ENCODE measurements at places on chromosomes 12 and 14.

- DNase-seq = no peak
Observed at GRCh38 chr14:75519826-75520728, 2.2 kb upstream of the BATF start.

- no peak for DNase-seq
Observed at GRCh38 chr12:104309446-104309993, 6.0 kb downstream of the EID3 start.

DNA sequence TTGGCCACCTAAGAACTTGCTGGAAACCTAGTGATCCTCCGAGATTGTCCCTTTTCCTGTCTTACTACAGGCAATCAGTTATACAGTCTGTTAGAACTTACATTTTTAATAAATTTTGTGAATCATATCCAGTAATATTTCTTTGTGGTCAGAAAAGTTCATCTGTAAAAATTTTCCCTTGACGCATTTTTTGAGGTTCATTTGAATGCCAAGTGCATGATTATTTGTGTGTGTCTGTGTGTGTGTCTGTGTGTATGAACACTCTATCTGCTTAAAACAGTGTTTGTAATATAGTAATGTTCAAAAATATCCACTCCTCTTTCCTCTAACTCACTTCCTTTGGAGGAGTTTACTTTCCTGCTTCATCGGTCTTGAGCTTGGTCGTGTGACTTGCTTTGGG lies 468.7 kb upstream of the FLRT2 start:
- no peak for DNase-seq

DNA sequence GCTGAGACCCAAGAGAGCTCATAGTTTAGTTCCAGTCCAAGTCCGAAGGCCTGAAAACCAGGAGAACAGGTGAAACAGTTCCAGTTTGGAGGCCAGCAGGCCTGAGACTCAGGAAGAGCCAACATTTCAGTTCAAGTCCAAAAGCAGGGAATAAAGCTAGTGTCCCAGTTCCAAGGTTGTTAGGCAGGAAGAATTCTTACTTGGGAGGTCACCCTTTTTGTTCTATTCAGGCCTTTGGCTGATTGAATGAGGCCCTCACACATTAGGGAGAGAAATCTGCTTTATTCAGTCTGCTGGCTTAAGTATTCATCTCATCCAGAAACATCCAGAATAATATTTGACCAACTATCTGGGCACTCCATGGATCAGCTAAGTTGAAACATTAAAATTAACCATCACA lies 294.6 kb downstream of the PCNX1 start:
- DNase-seq = no peak

- DNase-seq = no peak
Observed at GRCh38 chr12:46981622-46982021, 97.8 kb upstream of the PCED1B start.

GRCh38 chr12:100266585-100266834 lies 369 bp downstream of the DEPDC4 start:
- no peak for DNase-seq

- DNase-seq = no peak
Observed at GRCh38 chr12:76631741-76632140, 72.2 kb upstream of the OSBPL8 start.

GRCh38 chr12:121577443-121578180 lies 3.2 kb downstream of the KDM2B start:
- no peak for DNase-seq

DNA sequence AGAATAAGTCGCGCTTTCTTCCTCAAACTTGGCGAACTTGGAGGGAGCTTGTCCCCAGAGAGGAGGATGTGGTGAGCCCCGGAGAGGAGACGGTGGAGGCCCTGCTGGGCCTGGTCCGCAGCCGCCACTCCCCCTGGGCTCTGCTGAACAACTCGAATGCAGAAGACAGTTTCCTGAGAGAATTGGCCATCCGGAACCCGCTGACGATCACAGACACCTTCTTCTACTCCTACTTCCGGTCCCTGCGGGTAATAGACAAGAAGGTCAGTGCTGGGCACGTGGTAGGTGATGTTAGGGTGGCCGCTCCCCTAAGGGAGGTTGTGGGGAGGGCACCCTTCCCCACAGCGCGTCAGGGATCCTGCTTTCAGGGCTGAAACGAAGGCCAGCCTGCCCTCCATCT lies 1.6 kb downstream of the LRRC43 start:
- no peak for DNase-seq

DNA sequence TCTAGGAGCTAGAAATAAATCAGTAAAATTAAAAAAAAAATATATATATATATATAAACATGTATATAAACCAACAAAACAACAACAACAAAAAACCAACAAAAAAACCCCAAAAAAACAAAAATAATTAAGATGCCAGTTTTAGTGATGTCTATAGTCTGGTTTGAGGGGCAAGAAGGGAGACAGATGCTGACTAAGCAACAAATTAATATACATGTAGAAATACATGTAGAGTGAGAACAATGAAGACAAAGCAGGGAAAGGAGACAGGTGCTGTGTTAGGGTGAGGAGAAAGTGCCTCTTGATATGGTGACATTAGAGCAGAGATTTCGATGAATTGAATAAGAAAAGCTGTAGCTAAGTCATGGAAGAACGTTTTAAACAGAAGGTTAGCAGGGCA lies 477.9 kb downstream of the APAF1 start:
- DNase-seq = no peak

- DNase-seq = no peak
Observed at GRCh38 chr14:101590616-101591015, 29.3 kb downstream of the DIO3 start.

- no peak for DNase-seq
Observed at GRCh38 chr12:110557300-110557699, 25.8 kb downstream of the PPTC7 start.

DNA sequence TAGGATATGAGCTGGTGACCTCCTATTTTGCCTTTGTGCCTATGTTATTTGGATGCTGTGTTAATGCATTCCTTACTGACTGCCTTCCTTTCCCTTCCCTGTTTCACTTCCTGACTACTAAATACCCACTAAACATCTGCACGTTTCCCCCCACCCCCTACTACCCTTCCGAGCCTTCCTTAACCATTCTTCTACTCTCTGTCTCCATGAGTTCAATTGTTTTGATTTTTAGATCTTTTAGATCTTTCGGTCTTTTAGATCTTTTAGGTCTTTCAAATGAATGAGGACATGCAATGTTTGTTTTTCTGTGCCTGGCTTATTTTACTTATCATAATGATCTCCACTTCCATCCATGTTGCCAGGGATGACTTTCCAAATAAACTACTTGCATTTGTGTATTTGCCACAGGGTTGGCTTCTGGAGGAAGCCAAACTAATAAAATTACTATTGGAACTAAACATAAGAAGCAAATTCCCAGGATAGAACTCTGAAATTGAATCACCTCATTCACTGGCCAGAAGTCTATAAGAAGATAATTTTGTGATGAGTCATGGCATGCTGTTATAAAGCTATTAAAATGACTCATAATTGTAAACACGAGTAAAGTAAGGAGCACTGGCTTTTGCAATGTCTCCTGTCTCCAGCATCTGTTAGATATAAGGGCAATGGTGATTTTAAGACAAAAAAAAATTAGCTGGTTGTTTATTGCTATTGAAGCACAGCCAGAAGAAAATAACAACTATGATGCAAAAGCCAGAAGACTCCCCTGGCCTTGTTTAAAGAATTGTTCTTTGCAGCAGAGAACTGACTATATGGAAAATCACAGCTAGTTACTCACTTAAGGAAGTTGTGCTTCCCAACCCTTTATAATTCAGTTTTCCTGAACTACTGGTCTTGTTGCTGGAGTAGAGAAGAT lies 586.3 kb downstream of the LRFN5 start:
- DNase-seq = peak; percentile 46

GRCh38 chr14:82075566-82075965 lies 541.9 kb upstream of the SEL1L start:
- peak; percentile 54 for DNase-seq

Measured in urothelium cell line (cell line).